ENCODE measurements at places on chromosomes 11 and 22.

GRCh38 chr22:41840216-41840615 is 7.3 kb downstream of the SREBF2 start:
- DNase-seq, result no peak

GRCh38 chr11:41286751-41287150 is 172.7 kb downstream of the LRRC4C start:
- no peak for DNase-seq

- no peak for DNase-seq
These were observed 12.6 kb downstream of the C22orf23 start for GRCh38 chr22:37940698-37941376.

DNA sequence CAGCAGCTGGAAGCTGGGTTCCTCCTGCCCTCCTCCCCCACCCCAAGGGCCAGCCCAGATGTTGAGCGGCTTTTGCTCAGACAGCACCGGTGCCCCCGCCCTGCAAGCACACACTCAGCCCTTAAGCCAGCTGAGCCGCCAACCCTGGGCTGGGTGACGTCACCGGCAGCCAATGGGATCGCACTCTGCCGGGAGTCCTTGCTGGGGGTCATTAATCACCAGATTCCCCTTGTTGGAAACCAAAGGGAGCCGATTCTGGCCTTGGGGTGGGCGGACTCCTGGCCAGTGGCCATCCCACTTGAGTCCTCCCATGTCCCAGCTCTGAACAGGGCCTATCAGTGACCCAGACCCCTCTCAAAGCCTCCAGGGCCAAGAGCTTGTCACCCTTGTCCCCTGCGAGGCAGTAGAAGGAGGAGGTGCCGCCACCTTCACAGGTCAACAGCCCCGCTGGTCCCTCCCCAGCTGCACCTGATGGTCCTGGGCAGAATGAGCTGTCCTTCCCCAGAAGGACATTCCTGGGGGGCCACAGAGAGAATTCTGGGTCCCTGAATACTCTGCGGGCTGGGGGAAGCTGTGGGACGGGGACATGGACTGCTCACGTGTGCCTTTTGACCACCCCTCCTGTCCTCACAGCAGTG is 7.4 kb downstream of the DUSP8 start:
- DNase-seq, result no peak

DNA sequence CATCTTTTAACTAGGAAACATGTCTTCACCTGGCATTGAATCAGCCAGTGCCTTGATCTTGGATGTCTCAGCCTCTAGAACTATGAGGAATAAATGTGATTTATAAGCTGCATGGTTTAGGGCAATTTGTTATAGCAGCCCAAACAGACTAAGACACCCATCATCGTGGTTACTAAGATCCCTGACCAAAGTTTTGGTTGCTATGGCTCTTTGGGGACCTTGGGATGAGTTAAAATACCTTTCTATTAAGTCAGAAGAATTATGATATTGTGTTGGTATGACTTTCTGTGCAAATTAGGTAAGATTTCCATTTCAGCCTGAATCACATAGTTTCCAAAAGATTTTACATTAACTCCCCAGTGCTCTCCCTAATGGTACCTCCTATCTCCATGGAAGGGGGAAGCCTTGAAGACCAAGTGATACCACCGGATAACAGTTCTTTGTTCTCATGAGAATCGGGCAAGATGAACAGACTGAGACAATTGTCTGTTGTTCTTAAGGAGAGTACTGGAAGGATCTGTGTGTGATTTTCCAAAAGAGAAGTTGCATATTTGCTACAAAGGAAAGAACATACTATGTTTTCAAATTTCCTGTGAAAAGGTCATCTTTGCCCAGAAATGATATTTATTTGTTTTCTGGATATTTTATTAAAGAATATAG is 60.4 kb upstream of the UBASH3B start:
- DNase-seq, result no peak

GRCh38 chr11:63583357-63583677 is 20.1 kb upstream of the PLAAT2 start:
- DNase-seq, result peak; percentile 97

DNA sequence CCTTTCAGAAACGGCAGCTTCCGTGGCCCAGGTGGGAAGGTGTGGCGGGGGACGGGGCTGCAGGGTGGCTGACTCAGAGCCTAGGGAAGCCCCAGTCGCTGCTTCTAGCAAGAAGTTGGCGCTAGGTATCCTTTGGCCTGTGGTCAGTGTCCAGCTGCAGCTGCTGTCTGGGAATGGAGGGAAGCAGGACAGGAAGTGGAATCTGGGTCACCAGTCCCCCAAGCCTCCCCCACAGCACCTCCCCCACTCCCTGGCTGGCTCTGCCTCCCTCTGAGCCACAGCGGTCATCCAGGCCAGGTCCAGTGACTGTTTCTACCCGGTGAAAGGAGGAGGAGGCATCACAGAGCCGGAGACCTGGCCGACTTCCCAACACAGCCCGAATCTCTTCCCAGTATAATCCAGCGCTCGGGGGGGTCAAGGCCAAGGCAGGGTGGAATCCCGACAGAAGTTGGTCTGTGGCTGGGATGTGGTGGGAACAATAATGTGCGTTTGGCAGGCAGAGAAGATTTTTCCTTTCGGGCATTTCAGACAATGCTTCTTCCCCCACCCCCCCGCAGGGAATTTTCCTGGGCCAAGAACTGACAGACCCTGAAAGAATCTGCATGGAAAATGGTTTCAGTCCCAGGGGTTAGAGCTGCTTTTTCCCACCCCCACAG is 45.1 kb downstream of the C11orf96 start:
- peak; percentile 59 for DNase-seq

GRCh38 chr11:44224867-44225501 is 85.0 kb downstream of the ALX4 start:
- DNase-seq, result no peak

DNA sequence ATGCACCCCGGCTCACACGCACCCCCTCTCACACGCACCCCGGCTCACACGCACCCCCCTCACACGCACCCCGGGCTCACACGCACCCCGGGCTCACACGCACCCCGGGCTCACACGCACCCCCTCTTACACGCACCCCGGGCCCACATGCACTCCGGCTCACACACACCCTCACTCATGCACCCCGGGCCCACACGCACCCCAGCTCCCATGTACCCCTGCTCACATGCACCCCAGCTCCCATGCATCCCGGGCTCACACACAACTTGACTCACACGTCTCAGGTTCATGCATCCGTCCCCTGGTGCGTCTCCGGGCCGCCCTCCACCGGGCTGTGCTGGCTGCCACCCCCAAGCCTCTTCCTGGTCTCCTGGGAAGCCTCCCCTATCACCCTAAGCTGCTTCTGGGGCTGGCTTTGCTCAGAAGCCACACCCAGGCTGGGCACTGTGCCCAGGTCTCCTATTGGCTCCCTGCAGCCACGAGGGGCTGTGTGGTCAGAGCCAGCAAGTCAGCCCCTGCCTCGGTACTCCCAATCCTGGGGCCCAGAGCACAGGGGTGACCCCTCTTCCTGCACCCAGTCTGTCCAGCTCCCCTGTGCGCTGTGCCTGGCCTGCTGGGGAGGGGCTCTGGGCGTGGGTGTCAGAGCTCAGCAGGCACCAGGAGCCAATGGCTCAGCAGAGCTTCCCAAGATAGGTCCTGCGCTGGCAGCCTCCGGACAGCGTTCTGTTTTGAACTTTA is 16.9 kb downstream of the TSPAN4 start:
- peak; percentile 31 for DNase-seq

GRCh38 chr11:21427726-21428125 is 758.3 kb downstream of the NELL1 start:
- no peak for DNase-seq

GRCh38 chr11:130480711-130481140 is 32.3 kb downstream of the ADAMTS15 start:
- DNase-seq, result no peak

- DNase-seq, result no peak
These were observed 27.0 kb downstream of the SGSM3 start for GRCh38 chr22:40397396-40397795.

DNA sequence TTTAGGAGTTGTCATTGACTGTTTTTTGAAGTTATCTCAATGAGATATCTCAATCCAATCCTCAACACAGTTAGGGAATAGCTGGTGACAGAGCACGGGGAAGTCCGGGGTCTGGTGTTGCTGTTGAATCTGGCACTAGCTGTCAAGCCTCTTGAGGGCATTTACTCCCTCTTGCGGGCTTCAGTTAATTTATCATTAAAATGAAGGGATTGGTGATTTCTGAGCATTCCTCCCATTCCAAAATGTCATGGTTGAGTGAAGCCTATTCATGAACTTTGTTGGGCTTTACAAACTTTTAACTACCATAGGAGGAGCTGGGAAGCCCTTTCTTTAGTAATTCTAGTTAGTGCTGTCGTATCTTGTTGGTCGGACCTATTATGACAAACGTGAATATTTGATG is 40.2 kb downstream of the UVRAG start:
- DNase-seq, result no peak

Data from globus pallidus (tissue), 1 donor.